ENCODE measurements at places on chromosomes 13 and 19. TPM values are rescaled to one million over a fixed set of nuclear protein-coding genes. Genes with fewer than 3 reads are reported as not detected.

PROZ gene
- not detected for total RNA-seq

PLPP2 gene
- total RNA-seq, result 4.2 TPM

GTPBP3 gene
- total RNA-seq, result 16.7 TPM

TRAPPC2B gene
- total RNA-seq, result 13.4 TPM

ZNF432 gene
- total RNA-seq, result 22.0 TPM

LYPD3 gene
- 1.6 TPM for total RNA-seq

PSENEN gene
- total RNA-seq, result 37.0 TPM

C1QTNF9B gene
- 0.93 TPM for total RNA-seq

MISP3 gene
- total RNA-seq, result 2.2 TPM

NDUFA7 gene
- 18.9 TPM for total RNA-seq

TPGS1 gene
- total RNA-seq, result 20.2 TPM

- DNase-seq, result no peak
Measured at GRCh38 chr19:8115805-8116396, 33.5 kb downstream of the FBN3 start.

GRCh38 chr13:38819053-38819452 is 132.2 kb downstream of the FREM2 start:
- DNase-seq, result no peak

- DNase-seq, result no peak
Measured at GRCh38 chr13:26221399-26221720, 754 bp downstream of the RNF6 start.

GRCh38 chr13:82751206-82751605 is 1131.1 kb downstream of the SLITRK1 start:
- no peak for DNase-seq

- no peak for DNase-seq
Measured at GRCh38 chr19:46173886-46174480, 25.9 kb downstream of the IGFL2 start.

- no peak for DNase-seq
Measured at GRCh38 chr19:35059799-35060091, 18.2 kb downstream of the HPN start.

DNA sequence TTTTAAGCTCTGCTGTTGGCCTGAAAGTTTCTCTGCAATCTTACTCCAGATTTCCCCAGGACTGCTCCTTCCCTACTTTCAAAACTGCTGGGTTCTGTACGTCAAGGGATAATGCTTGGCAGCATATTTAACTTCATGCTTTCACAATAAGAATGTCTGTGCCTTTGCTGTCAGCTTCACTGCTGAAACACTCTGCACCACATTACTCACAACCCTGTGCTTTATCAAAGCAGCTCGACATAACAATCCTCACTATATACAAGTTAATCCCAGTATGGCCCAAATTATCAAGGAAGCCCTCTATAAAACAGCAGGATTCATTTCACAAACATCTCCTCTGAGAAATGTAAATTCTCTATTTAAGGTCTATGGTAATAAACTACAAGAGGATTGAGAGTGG is 17.5 kb downstream of the LATS2 start:
- no peak for DNase-seq

GRCh38 chr19:46904114-46905060 is 43.6 kb downstream of the ARHGAP35 start:
- DNase-seq, result no peak
